ENCODE measurements at places on chromosomes 2 and 18. TPM values are rescaled to one million over a fixed set of nuclear protein-coding genes. Genes with fewer than 3 reads are reported as not detected.
A peak's percentile ranks its signal among the peaks of the same experiment; 100 is the strongest.

GRCh38 chr2:197077336-197077735 lies 150.8 kb upstream of the PGAP1 start:
- DNase-seq, result no peak

Gene NT5DC4
- total RNA-seq, result not detected

Gene RAB27B
- 11.4 TPM for total RNA-seq

Gene MFF
- 103 TPM for total RNA-seq

Gene SIX3
- total RNA-seq, result not detected

DNA sequence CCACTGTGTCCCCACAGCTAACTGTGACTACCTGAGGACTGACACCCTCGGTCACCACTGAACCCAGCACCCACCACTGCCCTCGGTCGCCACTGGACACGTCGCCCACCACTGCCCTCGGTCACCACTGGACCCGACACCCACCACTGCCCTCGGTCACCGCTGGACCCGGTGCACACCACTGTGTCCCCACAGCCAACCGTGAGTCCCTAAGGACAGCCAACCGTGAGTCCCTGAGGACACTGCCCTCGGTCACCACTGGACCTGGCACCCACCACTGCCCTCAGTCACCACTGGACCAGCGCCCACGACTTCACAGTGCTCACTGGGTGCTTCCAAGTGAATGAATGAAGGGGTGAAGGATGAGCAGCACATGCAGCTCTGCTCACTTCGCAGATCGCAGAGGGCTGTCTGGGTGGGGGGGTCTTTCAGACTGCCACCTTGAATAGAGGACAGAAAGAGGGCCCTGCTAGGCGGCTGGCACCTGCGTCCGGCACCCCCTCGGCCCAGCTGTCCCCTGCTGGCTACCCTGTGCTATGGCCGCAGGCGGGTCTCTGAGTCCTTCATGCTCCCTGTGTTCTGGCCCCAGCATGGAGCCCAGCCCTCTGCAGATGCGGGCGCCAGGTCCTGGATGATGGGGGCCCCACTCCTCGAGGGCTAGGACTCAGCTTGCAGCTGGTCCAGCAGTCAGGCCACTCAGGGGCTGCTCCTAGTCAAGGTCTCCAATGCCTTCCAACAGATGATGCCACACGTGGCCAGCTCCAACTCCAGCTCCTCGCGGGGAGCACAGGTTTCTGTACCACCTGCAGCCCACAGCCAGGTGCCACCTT lies 51.4 kb upstream of the GPC1 start:
- no peak for DNase-seq

Gene SGPP2
- not detected for total RNA-seq

GRCh38 chr2:98658816-98659490 lies 50.6 kb downstream of the UNC50 start:
- DNase-seq, result no peak

DNA sequence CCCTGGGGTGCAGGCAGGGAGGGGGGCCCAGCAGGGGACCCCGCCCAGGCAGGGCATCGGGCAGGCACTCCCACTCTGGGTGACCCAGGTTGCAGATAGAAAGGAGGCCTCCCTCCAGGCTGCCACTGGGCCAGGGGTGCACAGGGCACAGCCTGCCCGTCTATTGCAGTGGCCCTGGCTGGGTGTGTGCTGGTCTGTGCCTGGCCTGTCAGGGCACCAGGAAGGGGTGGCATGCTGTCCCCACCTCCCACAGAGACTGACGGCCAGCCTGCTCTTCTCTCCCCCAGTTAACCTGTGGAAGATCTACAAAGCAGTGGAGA lies 12.9 kb downstream of the ARID5A start:
- DNase-seq, result no peak

GRCh38 chr2:102473020-102473419 lies at the start of gene SLC9A4:
SLC9A4 (plus strand) TSS chr2:102473226; CDS start chr2:102473760, 534 bp downstream.
- peak; percentile 55 for DNase-seq

Gene VWA3B
- not detected for total RNA-seq

Gene CDH19
- total RNA-seq, result not detected

DNA sequence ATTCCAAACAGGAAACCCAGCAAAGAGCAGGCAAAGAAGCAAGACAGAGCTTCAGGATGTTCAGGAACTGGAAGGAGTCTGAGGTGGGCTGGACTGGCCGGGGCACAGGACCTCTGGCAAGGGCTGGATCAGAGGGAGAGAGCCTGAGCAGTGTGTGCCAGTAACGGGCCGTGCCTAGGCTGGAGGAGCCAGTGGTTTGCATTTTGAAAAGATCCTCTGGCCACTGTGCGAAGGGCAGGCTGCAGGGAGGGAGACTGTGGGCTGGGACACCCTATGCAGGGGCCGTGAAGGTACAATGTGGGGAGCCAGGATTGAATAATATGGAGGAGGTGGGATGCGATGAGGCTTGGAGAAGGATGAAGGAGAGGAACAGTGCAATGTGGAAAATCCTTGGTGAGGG lies 6.2 kb upstream of the SDC1 start:
- DNase-seq, result no peak

GRCh38 chr2:230589497-230590015 lies 123.1 kb upstream of the CAB39 start:
- DNase-seq, result no peak

Gene LYPD6B
- total RNA-seq, result 0.94 TPM

- DNase-seq, result peak; percentile 41
Observed at GRCh38 chr2:119827866-119828507, 68.3 kb downstream of the PTPN4 start.

Gene CIDEA
- total RNA-seq, result not detected

Gene SYT4
- not detected for total RNA-seq

DNA sequence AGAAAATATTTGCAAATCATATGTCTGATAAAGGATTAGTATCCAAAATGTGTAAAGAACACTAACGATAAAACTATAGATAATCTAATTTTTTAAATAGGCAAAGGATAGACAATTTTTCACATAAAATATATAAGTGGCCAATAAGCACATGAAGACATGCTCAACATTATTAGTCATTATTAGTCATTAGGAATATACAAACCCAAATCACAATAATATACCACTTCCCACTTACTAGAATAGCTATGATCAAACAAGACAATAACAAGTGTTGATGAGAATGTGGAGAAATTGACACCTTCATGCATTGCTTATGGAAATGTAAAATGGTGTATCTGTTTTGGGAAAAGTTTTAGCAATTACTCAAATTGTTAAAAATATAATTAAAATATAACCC lies 12.6 kb upstream of the MAP2 start:
- DNase-seq, result no peak

- DNase-seq, result no peak
Observed at GRCh38 chr18:50298443-50299284, 11.2 kb upstream of the CXXC1 start.

- no peak for DNase-seq
Observed at GRCh38 chr2:180599804-180600203, 380.6 kb upstream of the UBE2E3 start.

Gene SPHKAP
- not detected for total RNA-seq

- DNase-seq, result no peak
Observed at GRCh38 chr2:2244508-2244907, 86.6 kb downstream of the MYT1L start.

- peak; percentile 13 for DNase-seq
Observed at GRCh38 chr2:53911434-53912189, 51.8 kb upstream of the GPR75 start.

DNA sequence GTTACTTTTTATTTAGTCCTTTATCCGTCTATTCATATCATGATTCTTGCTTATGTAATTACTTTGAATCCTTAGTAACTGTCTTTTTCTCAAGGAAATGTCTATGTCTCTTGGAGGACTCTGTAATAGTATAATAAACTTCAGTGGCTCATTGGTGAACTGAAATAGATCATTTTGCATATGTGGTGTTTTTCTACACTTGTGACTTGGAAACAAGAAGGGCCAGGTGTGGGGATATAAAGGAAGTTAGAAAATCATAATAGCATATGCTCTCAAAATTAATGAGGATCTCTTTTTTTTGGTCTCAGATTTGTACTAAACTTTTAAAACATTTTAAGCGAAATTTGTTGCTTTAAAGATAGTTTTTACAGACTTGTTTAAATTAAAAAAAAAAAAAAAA lies 453.0 kb upstream of the CDH20 start:
- no peak for DNase-seq

- DNase-seq, result no peak
Observed at GRCh38 chr2:239020541-239021041, 172.7 kb downstream of the TWIST2 start.

DNA sequence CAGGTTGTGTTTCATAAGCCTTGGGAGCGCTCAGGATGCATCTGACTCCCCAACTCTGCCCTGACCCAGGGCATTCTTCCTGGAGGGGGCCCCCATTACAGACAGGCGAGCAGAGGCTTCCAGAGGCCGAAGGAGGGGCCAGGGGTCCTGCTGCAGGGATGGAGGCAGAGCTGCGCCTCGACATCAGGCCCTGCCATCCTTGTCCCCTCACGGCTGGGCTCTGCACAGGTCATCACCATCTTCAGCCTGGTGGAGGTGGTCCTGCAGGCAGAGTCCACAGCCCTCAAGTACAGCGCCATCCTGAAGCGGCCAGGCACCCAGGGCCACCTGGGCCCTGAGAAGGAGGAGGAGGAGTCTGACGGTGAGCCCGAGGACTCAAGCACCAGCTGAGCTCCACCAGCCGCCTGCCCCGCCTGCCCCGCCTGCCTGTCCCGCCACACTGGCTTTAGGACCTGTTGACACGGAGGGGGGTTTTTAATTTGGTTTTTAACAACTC lies 42.3 kb upstream of the ALPP start:
- no peak for DNase-seq

GRCh38 chr2:36618381-36618780 lies 20.4 kb upstream of the FEZ2 start:
- DNase-seq, result peak; percentile 56

- DNase-seq, result peak; percentile 16
Observed at GRCh38 chr2:69817729-69818501, 11.5 kb upstream of the GMCL1 start.

Gene KLF7
- 12.2 TPM for total RNA-seq

Gene VRK2
- 13.8 TPM for total RNA-seq
